NCI-H1436 (cell line): ENCODE measurements at places on chromosomes 12 and 14.

- no peak for DNase-seq
These were observed 45.0 kb upstream of the FZD10 start for GRCh38 chr12:130117233-130117632.

GRCh38 chr12:52851787-52852186 lies 3.0 kb upstream of the KRT78 start:
- no peak for DNase-seq

DNA sequence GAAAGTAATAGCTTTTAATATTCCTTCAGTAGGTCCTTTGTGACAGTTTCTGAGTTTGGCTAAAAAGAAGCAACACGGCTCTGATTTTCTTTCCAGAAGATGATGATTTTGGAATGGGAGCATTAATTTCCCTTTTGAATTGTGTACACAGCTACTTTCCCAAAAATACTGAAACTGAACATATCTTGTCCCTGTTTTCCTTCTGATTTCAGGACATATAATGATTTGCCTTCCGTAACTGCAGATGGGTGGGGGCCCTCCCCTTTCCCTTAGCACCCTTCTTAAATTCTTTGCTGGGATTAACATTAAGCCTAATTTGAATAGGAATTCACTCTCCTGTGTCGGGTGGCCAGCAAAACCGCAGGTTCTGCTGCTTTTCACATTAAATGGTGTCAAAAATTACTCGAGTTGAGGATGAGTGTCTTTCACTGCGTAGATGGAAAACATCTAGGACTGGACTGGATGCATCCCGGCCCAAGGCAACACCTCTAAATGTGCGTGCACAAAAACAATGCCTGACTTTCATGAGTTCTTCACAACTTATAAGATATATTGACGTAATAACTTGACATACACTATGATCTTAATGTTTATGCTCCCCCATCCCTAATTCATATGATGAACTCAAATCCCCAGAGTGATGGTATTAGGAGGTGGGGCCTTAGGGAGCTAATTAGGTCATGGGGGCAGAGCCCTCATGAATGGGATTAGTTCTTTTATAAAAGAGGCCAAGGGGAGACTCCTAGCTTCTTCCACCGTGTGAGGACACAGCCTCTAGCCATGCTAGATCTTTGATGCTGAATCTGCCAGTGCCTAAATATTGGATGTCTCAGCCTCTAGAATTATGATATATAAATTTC lies 158.1 kb downstream of the AEBP2 start:
- no peak for DNase-seq

DNA sequence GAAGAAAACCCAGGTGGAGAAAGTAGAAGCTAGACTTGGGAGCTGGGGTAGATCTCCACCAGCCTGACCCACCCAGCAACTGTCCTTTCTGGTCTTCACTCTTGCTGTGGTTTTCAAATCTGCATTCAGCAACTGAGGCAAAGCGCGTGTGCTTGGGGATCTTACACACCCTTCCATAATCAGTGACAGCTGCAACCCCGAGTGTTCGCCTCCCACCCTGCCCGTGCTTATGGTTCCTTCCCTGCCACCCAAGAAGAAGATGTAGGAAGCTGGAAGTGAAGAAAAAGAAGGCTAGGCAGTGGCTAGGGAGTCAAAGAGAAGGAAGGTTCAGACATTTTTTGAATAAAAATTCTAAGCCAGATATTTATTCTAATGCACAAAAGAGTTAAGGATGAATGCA lies 162.6 kb upstream of the CCND2 start:
- no peak for DNase-seq

- DNase-seq = no peak
These were observed 43.8 kb downstream of the RIMBP2 start for GRCh38 chr12:130672089-130672820.

DNA sequence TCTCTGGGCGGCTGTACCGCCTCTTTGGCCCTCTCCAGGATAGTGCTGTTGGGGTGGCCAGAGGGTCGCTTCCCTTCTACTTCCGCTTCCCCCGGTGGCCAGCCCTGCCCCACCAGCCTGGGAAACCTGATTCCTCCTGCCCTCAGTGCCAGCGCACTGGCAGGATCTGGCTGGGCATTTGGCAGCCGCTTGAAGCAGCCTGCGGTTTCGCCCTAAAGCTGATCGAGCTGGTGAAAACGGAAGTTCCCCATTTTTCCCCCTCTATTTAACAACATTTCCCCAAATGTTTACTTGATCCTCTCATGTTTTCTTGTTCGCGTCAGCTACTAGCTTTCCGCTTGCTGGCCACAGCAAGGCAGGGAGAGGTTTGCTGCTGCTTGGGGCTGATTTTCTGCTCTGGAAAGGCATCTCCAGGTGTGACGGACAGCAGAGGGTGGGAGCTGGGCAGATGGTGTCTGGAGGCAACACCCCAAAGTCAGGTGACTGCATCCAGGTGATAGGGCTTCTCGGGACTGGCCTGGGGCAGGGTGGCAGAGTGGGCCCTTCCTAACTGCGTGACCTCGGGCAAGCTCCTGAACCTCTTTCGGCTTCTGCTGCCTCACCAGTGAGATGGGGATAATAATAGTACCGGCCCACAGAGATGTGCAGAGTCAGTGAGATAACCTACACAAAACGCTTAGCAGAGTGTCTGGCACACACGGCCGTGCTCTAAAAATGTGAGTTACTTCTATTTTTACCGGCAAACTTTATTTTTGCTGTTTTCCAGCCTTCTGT lies 53.1 kb downstream of the TSPAN9 start:
- no peak for DNase-seq

- no peak for DNase-seq
These were observed 12.5 kb upstream of the MAP3K9 start for GRCh38 chr14:70821584-70822529.

DNA sequence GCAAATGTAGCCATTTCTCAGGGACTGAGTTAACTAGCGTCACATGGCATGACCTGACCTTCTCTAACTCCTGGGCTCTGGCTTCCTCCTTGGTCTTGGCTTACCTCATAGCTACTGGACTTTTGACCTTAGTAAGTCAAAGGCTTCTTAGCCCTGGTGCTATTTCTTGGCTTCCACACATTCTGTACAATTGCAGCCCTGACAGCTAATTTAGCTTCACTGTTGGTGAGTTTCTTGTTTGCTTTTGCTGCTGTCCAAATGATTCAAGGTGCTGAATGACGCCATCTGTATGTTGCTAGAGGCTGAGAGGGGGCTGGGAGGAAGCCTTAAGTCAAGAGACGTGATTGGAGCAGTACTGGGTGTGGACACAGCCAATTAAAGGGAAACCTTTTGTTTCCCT lies 202.7 kb downstream of the PRKD1 start:
- DNase-seq = peak; percentile 23

DNA sequence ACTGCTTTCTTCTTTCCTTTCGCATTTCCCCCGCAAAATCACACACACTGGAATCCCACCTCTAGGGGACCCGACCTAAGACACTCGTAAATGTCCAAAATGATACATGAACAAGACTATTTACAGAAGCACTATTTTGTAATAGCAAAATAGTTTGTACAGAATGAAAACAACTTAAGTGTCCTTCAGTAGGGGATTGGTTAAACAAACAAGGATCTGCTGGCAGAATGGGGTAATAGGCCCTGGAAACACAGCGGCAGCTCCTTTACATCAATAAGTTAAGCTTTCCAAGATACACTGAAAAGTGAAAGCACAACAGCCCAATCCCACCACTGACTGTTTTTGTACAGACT lies 48.8 kb downstream of the LTBP2 start:
- DNase-seq = no peak

DNA sequence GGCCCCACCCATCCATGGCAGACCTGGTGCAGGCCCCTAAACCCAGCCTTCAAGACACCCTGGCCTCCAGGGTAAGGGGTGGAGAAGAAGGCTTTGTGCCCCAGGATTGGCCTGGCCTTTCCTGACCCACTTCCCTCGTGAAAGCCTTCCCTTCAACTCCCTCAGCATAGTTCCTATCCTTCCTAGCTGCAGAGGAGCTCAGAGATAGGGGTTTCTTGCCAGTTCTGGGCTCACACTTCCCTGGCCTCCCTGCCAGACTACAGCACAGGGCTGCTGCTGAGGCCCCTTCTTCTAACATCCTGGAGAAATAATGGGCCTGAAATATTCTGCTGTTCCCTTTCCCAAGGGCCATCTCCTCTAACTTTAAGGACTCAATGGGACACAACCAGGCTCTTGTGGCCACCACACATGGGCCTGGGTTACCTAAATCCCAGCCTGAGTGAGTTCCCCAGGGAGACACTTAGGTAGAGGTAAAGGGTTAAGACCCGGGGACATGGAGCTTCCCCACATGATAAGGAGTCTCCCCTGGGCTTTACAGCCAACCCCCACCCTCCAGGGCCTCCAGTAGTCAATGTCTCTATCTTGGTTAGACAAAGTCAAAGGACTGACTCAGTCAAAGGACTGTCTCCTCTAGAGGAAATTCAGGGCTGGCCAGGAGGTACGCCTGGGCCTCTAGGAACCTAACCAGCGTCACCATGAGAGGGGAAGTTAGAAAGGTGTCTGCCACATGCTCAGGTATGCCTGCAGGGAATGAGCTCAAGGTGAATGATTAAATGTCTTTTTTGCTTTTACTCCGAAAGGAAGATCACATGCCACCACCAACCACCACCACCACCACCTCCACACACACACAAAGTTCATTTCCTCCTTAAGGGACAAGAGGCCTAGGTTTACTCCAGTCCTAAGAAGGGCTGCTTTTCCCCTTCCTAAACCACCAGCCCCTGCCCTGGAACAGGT lies 7.1 kb downstream of the ZFP36L1 start:
- no peak for DNase-seq
